NCI-H1436 treated with DMSO at 0.1 percent for 48 hours (cell line): ENCODE measurements at places on chromosomes 5 and 9.

GRCh38 chr5:14009575-14009974 is 65.1 kb upstream of the DNAH5 start:
- no peak for DNase-seq

DNA sequence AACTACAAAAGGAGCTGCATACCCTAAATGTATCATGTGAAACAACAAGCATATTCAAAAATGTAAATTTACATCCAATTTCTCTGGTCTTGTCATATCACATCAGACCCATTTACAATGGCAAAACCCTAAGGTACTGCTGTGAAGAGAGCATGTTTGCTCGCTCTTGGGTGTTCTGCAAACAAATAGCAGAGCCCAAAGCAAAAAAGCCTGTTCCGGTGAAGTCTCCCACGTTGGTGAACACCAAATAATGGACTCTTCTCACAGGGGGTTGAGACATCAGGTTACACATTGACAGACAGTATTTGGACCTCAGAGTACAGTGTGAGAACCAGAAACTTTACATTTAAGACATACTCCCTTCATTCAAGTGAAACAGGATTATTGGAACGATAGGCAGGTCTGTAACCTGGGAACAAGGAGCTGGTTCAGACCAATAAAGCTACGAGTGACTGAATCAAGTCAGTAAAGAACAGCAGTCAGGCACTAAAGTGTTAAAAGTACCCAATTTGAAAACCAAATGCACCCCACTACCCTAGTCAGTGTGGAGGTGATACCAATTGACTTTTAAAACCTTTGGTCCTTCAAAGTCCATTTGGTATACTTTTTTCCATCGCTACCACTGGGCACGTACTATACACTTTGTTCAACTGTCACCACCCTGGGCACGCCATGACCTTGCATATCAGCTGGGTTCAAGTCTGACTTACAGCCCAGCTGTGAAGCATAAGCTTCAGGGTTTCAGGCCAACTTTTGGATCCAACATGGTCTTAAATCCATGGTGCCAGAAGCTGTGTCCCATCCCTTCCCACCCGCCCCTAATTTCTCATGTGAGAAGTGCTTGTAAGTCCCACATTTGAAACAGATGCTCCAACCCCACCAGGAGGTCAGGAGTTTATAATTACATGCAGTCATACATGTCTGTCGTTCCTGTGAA is 36.4 kb downstream of the ETF1 start:
- no peak for DNase-seq

DNA sequence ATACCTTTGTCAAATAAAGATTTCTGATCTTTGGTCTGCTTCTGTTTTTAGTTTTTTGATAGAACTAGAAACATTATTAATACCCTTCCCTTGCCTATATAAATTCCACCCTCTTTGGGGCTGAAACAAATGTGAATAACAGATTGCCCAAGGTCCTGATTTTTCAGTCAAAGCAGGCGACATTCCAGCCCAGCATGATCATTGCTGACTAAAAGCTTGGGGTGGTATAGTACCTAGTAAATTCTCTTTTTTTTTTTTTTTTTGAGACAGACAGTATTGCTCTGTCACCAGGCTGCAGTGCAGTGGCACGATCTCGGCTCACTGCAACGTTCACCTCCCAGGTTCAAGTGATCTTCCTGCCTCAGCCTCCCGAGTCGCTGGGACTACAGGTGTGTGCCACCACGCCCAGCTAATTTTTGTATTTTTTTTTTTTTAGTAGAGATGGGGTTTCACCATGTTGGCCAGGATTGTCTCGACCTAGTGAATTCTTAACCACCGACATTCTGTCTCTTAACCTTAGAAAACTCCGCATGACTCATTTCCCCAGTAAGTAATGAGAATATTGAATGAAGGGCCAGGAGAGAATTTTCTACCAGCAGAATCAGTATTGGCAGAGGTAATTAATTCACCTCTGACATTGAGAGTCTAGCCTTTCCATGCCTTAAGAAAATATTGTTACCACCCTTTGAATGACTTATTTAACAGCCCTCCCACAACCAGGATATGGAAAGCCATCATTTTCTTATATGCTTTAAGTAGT is 226.4 kb downstream of the GNA14 start:
- no peak for DNase-seq

- DNase-seq, result no peak
Observed at GRCh38 chr9:744790-745484, 96.6 kb upstream of the DMRT1 start.

DNA sequence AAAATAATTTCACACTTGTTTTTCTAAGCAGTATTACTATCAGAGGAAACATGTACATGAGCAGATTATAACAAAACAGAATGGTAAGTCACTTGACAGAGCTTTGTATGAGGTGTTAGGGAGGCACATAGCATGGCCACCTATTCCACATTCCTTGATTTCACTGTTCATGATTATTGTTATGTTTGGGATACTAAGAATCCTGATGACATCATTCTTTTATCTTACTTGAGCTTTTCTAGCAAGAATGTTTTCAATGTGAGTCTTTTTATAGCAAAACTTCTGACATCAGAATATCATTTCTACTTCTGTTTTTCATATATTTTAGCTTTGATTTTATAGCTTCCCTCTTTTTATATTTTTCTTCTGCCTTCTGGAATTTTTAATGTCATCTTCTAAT is 208.2 kb downstream of the DMRTA1 start:
- DNase-seq, result no peak

DNA sequence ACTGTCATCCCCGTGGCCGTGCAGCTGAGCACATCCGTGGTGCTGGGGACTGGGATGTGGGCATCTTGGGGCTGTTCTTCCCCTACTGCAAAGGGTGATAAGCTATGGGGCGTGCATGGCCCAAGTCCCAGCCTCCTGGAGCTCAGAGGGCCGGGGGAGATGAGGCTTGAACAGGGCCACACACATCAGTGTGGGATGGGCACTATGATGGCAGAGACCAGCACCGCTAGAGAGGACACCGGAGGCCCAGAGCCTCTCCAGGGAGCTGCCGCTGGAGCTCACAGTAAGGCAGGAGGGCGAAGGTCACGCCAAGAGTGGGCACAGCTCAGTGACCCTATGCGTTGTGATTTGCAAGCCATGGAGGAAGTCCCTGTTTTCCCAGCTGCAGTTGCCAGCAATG is 63.5 kb downstream of the OLFM1 start:
- DNase-seq, result no peak

DNA sequence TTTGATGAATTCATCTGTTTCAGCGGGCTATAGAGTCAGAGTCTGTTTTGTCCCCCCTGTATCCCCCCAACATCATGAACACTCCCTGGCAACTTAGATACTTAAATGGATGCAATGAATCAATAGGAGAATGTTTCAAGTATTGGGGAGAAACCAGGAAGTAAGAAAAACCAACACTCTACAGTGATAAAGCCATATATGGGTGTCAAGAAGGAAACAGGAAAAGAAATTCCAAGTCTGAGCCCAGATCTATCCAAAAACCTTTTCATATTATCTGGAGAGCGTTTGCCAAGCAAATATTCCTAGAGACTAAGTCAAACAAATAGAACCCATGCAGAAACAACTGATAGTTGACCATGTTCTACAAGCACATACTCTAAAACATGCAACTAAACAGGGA is 2.3 kb upstream of the GNAQ start:
- DNase-seq, result no peak

DNA sequence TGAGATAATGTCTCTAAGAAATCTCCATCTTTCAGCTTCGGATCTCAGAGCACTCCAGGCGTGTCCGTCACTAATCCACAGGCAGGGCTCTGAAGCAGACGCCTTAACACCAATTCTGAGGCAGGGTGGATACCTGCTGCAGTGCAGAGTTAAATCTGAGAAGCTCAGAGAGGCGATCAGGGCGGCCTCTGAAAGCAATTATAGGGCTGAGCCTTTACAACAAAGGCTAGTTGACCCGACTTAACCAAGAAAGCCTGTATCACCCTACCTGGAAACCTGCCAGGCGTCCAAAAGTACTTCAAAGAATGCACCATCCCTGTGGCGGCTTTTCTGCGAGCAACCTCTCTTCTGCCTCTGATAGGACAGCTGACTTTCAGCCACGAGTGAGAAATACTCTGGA is 134.8 kb upstream of the MSX2 start:
- no peak for DNase-seq

- DNase-seq, result no peak
Observed at GRCh38 chr9:111622626-111623025, 8.5 kb upstream of the DNAJC25 start.

GRCh38 chr9:68703672-68704071 is 1.4 kb upstream of the PIP5K1B start:
- no peak for DNase-seq

GRCh38 chr5:150946351-150946905 is 41.6 kb upstream of the ZNF300 start:
- DNase-seq, result no peak

- DNase-seq, result no peak
Observed at GRCh38 chr9:121996783-121997182, 96.3 kb downstream of the TTLL11 start.

- no peak for DNase-seq
Observed at GRCh38 chr5:68215898-68216244, 315 bp downstream of the PIK3R1 start.

- DNase-seq, result no peak
Observed at GRCh38 chr5:124457901-124458300, 288.5 kb downstream of the ZNF608 start.

GRCh38 chr9:18604767-18605730 is 131.1 kb downstream of the ADAMTSL1 start:
- no peak for DNase-seq

DNA sequence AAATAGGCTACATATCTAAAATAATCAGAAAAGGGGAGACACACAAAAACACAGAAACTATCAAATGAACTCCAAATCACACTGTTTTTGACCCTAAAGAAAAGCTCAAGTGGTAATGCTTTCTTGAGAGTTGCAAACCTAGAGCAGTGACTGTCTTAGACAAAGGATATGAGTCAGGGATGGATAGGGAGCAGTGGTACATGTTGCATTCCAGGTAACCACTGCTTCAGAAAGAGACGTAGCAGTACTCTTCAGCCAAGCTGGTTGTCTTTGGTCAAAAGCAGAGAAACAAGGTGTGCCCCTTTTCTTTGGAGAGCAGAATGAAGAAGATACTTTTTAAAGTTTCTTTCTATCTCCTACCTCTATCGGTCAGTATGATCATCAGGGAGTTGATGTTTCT is 1003.6 kb downstream of the CDH9 start:
- DNase-seq, result no peak

- no peak for DNase-seq
Observed at GRCh38 chr5:82334856-82335255, 56.7 kb upstream of the RPS23 start.

DNA sequence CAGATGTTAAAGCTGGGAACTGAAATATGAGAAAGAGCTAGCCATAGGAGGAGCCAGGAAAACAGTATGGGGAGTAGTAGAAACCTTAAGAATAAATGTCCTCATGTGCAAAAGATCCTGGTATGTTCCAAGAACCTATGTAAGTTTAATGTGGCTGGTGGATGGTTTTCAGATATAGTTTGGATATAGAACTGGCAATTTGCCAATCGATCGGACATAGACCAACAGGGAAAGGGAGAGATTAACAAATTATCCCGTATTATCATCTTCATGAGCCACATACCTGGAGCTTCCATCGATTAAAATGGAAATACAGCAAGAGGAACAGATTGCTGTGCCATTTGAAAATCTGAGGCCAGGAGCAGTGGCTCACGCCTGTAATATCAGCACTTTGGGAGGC is 388.7 kb downstream of the PRELID2 start:
- DNase-seq, result no peak

DNA sequence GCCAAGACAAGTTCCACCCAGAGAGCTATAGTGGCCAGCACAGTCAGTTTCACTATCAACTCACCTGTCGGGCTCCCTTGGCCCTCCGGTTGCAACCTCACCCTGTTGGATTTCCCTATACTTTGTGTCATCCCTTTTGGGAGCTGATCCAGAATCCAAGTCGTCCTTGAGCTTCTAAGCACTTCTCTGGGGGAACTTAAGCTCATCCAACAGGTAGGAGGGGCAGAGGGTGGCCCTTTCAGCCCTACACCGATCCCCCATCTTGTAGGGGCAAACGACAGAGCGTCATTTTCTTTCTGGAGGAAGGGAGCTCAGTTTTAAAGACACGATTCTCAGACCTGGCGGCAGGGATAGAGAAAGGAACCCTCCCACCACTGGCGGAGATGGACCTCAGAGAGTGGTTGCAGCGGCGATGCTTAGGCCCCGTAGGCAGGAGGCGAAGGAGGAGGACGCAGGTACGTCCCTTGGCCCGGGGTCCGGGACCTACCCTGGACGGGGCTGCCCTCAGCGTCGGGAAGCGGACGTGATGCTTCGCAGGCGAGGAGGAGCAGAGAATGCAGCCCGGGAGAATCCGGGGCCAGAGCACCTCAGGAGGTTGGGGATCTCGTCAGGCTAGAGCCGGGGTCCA is 519 bp downstream of the ZER1 start:
- DNase-seq, result no peak
